Left lung (tissue), 14 donors: ENCODE measurements at places on chromosomes 1 and 21.

DNA sequence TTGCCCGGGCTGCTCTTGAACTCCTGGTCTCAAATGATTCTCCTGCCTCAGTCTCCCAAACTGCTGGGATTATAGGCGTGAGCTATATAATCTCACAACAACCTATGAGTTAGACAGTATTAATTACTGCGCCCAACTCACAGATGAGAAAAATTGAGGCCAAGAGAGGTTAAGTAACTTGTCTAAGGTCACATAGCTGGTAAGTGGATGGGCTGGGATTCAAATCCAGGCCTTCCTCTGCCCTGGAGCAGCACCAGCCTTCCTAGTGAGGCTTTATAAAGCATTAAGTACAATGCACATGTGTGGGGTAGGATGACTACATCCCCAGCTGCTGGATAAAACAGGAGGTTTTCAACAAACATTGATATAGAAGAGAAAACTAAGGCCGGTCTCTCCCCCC is 15.1 kb downstream of the E2F2 start:
- no peak for DNase-seq

- no peak for DNase-seq
Observed at GRCh38 chr1:167671727-167672511, 41.9 kb downstream of the RCSD1 start.

DNA sequence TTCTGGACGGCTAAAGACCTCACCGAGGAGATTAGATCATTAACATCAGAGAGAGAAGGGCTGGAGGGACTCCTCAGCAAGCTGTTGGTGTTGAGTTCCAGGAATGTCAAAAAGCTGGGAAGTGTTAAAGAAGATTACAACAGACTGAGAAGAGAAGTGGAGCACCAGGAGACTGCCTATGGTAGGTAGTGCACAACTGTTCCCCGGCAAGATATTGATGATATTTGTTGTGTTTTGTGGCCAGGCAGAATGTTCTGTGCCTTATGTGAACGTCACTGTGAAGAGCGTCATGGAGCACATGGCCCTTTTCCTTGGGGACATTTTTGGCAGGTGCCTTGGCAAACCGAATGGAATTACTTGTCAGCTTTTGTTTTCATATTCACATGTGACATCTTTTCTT is 191.7 kb downstream of the DISC1 start:
- no peak for DNase-seq

DNA sequence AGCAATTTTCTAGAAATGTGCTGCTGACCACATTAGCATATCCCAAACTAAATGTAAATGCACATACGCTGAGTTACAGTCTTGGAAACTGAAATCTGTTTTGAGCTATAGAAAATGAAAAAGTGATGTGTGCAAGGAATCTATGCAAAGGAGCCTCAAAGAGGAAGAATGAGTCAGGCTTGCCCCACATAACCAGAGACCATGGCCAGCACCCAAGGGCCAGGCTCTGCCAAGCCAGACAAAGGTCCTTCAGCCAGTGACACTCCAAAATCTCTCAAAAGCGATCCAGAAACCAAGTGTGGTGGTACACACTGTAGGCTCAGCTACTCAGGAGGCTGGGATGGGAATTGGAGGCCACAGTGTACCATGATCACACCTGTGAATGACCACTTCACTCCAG is 195.2 kb downstream of the TOMM20 start:
- DNase-seq: peak; percentile 81

GRCh38 chr1:23638188-23638619 is 53.4 kb upstream of the RPL11 start:
- peak; percentile 15 for DNase-seq

DNA sequence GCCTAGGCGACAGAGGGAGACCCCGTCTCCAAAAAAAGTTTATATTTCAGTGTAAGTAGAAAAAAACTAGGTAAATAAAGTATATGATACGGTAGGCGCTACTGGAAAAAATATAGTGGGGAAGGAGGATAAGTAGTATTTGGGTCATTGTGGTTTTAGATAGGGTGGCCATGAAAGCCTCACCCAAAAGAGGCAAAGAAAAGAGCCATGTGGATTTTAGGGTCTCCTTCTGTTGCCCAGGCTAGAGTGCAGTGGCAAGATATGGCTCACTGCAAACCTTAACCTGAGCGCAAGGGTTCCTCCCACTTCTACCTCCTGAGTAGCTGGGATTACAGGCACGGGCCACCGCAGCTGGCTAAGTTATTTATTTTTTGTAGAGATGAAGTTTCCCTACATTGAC is 17.1 kb downstream of the LEPR start:
- no peak for DNase-seq

- no peak for DNase-seq
Observed at GRCh38 chr1:5150191-5150590, 495.8 kb downstream of the AJAP1 start.

GRCh38 chr1:6026095-6026809 is 19.4 kb upstream of the KCNAB2 start:
- DNase-seq: peak; percentile 99

GRCh38 chr1:51000651-51001050 is 30.6 kb downstream of the CDKN2C start:
- no peak for DNase-seq

DNA sequence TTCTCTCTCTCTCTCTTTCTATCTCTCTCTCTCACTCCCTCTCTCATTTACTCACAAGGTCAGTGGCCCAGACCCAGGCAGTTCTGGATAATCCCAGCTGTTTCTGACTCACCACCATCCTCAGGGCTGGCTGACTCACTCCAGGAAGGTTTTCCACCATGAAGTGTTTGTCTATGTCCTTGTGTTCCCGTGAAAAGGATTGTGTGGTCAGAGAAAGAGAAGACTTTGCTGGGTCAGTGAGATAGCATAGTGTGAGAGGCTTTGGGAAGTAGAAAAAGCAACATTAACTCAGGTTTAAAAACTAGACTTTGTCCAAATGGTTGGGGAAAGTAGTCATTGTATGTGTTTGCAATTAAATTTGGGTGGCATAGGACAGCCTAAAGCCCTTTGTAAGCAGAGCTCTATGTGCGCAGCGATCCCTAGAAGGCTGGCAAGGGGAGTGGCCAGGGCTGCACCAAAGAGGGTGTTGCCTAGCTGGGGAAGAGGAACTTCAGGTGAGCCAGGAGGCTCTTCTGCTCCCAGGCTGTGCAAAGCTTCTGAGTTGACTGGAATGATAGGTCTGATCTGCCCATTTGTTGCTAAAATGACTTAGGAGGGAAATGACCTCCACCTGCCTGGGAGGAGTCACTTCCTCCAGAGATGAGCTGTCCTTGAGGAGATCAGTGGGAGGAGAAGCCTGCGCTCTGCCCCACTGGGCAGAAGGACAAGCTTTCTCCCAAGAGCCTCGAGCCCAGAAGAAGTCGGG is 4.9 kb upstream of the CAPN2 start:
- DNase-seq: peak; percentile 49

DNA sequence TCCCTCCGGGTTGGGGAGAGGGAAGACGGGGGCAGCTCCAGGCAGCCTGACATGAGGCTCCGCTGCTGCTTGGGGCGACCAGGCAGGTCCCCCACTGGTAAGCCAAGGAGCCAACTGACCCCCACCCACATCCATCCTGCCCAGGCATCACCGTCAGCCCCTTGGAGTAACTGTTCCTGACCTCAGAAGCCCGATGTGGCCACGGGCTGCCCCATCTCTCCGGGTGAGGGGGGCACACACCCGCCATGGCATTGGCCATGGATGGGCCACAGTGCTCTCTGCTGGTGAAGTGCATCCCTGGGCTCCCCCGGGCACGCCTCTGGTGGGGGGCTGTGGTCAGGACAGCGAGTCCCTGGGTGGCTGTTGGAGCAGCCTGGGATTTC is 100.0 kb downstream of the CRYAA start:
- no peak for DNase-seq

DNA sequence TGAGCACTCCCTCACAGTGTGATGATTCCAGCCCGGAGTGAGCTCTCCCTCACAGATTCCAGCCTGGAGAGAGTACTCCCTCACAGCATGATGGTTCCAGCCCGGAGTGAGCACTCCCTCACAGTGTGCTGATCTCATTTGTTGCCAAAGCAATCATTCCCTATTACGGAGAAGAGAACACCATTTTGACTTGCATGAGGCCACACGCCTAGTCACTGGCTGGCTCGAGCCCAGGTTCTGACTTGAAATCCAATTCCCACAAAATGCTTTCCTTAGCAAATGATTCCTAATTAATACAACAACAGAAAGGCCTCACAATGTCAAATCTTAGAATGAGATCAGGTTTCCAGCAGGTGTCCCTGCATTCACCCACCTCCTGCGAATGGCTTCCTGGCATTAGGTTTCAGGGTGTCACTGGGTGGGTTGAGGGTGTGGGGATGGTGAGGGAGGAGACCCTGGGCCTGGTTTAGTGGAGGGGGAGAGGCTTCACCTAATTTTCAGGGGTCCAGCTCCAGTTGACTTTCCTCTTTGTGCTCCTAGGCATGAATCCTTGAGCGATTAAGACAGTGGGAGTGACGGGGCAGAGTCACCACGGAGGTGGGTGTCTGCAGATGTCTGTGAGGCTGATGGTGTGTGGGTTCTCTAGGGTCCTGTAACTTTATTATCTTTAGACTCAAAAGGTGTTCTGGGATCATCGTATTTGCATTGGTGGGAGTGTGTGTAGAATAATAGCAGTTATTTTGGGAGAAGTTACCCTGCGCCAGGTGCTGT is 158.5 kb downstream of the KCNJ6 start:
- DNase-seq: no peak

- no peak for DNase-seq
Observed at GRCh38 chr1:32618673-32619221, 31.6 kb downstream of the ZBTB8OS start.

GRCh38 chr1:70431874-70432273 is 20.8 kb downstream of the CTH start:
- DNase-seq: no peak
